ENCODE measurements at places on chromosomes 1 and 21.

DNA sequence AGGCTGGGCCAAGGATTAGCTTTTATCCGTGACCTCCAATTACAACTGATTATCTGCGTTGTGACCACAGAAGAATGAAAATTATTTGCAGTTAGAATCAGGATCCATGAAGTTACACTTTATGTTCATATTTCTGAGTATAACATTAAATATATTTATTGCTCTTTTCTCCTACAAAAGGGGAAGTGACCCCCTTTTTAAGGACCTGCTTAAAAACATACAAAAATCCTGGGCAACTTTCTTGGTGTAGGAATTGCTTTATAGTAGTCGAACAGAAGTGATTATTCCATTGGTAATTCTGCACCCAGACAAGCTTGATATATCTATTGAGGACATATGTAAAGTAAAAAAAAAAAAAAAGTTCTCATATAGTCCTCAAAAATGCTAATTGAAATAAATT lies 208.7 kb downstream of the MRPL39 start:
- no peak for DNase-seq

- no peak for DNase-seq
Measured at GRCh38 chr1:182699393-182700350, 15.3 kb upstream of the RGS8 start.

DNA sequence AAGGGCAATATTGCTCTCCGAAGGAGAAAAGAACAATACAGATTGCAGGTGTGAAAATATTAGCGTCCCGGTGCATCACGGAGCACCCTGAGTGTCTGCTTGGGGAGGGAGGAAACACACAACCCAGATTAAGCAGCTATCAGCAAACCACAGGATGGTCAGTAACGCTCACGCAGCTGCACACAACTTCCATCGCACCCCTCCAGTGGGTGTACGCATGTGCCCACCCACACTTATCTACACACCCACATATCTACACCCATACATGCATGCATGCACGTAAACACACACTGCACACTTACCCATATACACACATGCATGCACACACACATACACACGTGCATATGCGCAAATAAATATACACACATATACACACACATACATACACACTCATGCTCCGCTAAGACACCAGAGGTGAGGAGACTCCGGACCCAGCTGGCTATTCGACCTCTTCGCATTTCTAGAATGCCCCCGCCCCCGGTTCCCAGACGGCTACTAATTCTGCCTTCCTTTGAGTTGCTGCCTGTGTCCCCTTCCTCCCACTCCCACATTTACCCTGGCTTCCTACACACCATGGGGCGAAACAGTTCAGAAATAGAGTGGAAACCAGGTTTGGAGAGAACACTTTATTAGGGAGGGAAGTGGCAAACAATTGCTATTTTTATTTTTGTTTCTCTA lies 26.2 kb downstream of the ITPKB start:
- no peak for DNase-seq

DNA sequence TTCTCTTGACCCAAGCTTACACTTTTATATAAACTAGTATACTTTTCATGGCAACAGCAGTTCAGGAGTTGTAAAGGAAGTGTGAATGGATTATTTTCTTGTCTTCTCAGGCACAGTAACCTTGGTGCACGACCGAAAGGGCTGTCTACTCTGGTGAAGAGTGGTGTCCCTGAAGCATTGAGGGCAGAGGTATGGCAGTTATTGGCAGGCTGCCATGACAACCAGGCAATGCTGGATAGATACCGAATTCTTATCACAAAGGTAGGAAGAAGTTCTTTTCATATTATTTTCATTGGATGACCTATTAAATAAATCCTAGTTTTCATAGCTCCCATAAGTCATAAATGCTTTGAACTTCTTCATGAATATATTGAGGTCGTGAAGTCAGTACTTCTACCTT lies 53.9 kb upstream of the GPR52 start:
- no peak for DNase-seq

DNA sequence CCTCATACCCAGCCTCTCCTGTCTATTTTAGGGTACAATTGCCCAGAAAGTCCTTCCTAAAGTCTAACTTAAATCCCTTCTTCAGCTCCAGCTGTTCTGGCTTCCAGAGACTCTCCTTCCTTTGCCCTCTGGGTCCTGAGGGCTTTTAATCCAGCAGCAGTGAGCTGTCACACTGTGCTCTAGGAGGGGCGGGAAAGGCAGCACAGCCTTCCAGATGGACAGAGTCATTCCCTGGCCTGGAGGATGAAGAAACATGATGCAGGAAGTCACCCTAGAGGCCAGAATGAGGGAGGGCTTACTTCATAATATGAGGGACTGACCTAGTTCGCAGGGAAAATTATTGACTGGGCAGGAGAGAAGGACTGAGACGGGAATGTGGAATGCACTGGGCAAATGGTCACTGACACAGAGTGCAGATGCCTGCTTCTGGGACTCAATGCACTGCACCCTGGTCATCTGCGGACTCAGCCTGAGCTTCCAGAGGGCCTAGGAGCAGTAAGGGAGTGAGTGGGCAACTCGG lies 1.3 kb downstream of the SH2D2A start:
- DNase-seq = no peak

Data from pons (tissue), 1 donor.